Foreskin fibroblast (primary cell): ENCODE measurements at places on chromosomes 4 and X.

- DNase-seq = no peak
Observed at GRCh38 chr4:127498366-127498765, 134.4 kb upstream of the INTU start.

GRCh38 chr4:147195386-147195785 is 249.7 kb upstream of the TTC29 start:
- peak; percentile 9 for DNase-seq

GRCh38 chrX:136525738-136526606 is 6.0 kb upstream of the VGLL1 start:
- DNase-seq = peak; percentile 77

GRCh38 chr4:145487631-145488030 is 6.0 kb downstream of the SMAD1 start:
- no peak for DNase-seq

DNA sequence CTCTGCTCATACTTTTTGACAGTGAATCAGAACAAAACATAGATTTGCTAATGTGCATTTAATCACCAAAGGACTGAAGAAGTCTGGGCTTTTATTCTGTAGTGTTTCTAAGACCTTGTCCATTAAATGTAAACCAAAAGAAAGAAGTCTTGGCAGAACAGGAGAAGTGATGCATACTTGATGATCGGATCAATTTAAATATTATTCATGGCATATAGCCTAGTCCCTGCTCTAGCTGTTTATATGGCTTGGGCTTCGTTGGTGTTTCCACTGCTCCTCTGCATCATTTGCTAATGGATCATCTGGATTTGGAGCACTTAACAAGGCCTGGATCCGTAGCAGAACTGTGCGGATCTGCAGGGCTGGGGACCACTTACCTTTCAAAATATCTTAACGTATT is 566.6 kb downstream of the GALNTL6 start:
- DNase-seq = no peak

DNA sequence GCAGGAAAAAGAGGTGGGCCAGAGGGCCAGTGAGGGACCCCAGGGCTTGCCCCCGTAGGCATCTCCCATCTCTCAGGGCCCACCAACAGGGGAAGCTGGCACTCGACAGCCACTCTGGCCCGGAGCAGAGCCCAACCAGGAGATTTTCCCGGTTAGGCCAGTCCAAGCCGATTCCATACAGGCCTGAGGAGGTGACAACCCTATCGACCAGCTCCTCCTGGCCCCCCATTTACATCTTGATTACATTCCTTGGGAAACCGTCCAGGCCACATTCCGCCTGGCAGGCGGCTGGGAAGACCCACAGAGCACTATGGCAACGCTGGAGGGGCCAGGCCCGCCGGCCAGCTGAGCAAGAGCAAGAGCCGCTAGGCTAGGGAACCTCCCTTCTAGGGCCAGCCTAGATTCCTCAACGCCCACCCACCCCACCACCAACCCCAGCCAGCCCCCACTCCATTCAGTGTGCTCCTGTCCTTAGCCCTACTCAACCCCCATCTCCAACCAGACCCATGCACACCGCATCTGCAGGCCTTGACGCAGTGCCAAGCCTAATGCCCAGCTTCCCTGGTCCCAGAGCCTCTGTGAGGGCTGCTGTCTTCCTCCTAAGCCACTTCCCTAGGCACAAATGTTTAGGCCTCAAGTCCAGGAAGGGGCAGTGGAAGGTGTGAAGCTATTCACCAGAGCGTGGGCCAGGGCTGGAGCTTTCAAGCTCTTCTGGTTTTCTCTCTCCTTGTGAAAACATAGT is 161.2 kb downstream of the EFNB1 start:
- peak; percentile 24 for DNase-seq
